Activated naive CD8-positive, alpha-beta T cell treated with anti-CD3 and anti-CD28 coated beads for 36 hours (primary cell): ENCODE measurements at places on chromosomes 13 and 19.

DNA sequence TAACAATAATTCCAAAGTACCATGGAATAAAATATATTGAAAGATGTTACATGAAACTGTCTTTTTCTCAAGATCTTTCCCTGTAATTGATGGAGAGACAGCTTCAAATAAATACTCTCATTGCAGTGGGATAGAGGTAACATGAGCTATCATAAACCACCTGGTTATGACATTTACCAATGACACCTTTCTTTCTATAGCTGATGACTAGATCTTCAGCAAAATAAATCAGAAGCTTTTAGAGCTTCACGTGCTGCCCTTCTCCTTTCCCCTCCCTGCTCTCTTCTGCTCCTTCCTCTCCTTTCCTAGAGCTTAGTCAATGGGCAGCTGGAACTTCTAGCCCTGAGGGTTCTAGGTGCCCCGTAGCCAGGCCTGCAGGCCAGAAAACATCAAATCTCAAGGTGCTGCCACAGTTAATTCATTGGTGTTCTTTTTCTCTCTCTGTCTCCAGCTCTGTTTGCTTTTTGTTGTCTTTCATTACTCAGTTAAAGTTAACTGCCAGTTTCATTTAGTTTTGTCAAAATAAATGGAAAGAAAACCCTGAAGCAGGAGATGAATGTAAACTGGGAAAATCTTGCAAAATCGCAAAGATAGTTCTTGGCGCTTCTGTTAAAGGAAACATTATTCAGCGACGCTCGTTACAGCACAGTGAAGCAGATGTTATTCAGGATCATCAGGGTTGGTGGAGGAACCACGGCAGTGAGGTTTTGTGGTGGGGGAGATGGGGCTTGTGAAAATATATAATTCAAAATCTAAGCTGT lies 8.3 kb upstream of the METTL21C start:
- DNase-seq, result no peak

DNA sequence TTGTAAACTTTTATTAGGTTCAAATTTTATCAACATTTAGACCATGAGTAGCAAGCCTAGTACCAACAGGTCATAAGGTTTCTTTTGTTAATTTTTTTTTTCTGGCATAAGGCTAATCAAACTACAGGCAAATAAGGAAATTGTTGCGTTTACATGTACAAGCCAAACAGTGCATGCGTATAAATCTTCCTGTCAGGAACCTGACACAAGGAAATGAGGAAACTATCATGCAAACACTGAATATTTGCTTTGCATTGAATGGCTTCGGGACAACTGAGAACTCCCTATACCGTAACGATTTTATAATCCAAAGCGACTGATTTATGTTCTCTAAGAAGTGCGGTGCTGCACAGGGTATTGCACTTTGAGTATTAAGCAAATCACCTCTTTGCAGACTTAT lies 133.0 kb upstream of the TRPC4 start:
- no peak for DNase-seq

GRCh38 chr13:43669964-43670363 lies 116.8 kb downstream of the ENOX1 start:
- no peak for DNase-seq

DNA sequence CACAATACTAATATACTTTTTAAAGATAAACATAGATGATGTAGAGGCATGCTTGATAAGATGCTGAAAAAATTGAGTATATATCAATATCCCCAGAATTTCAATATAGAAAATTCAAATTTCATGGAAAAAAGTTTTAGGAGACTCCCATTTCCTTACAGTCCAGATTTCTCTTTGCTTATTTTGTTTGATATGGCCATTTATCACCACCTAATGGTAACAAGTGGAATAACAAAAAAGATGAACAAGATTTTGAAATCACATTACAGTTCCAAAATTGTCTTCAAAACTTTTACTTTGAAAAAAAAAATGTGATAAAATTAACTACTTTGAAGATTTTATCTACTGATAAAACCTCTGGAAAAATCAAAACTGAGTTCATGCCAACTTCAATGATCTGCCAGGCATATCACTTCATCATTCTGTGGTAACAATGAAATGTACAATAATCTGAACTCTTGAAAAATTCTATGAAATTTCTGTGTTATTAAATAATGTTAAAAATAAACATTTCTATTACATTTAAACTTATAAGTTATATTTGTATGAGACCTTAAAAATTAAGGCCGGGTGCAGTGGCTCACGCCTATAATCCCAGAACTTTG lies 17.5 kb downstream of the MIPEP start:
- DNase-seq, result no peak

GRCh38 chr13:51270623-51271415 lies 48.6 kb downstream of the FAM124A start:
- DNase-seq, result no peak

DNA sequence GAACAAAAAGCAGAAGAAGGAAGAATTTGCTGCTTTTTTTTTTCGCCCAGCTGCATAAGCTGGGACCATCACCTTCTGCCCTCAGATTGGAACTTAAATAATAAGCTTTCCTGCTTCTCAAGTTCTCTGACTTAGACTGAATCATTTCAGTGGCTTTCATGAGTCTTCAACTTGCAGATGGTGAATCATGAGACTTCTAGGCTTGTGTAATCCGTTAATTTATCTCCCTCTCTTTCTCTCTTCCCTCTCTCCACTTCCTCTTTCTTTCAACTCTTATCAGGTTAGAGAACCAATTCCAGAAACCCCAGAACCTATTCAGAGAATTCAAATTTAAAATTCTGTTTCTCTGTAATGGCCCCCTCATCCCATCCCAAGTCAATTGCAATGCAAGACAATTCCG lies 1153.7 kb downstream of the PCDH9 start:
- DNase-seq, result no peak

- DNase-seq, result no peak
Measured at GRCh38 chr13:105311094-105311493, 1224.4 kb downstream of the EFNB2 start.

DNA sequence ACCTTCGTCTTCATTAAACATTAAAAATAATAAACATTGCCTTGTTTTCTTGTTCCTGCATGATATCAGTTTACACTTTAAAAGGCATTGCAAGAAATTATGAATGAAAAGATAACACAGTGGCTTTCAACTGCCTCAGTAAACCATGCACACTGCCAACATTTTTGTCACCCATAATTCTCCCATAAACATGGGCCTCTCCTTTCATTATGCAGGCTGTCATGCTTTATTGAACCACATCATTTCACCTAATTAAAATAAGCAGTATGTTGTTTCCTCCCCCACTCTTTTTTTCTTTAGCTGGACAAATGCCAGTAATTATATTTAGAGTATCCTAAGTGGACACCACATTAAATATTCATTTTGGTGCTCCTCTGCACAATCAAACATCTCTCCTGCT lies 1566.5 kb upstream of the SLC10A2 start:
- DNase-seq, result no peak

GRCh38 chr19:30682999-30683536 lies 310.9 kb downstream of the ZNF536 start:
- DNase-seq, result peak; percentile 53

DNA sequence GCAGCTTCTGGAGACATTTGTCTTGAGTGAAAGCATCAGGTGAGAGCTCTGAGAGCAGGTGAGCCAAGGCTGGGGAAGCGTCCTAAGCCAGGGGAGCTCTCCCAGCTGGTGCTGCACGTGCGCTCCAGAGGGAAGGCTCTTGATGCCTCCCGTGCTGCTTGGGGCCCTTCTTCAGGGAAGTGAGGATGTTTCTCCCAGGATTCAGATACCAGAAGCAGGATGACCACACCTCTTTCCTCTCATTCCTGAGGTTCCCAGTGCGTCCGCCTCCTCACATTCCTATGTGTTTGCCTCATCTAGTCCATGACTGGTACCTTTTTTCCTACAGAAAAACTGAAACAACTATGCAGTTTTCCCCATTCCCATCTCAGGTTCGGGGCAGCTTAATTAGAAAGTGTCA lies 231.0 kb upstream of the IRS2 start:
- no peak for DNase-seq

DNA sequence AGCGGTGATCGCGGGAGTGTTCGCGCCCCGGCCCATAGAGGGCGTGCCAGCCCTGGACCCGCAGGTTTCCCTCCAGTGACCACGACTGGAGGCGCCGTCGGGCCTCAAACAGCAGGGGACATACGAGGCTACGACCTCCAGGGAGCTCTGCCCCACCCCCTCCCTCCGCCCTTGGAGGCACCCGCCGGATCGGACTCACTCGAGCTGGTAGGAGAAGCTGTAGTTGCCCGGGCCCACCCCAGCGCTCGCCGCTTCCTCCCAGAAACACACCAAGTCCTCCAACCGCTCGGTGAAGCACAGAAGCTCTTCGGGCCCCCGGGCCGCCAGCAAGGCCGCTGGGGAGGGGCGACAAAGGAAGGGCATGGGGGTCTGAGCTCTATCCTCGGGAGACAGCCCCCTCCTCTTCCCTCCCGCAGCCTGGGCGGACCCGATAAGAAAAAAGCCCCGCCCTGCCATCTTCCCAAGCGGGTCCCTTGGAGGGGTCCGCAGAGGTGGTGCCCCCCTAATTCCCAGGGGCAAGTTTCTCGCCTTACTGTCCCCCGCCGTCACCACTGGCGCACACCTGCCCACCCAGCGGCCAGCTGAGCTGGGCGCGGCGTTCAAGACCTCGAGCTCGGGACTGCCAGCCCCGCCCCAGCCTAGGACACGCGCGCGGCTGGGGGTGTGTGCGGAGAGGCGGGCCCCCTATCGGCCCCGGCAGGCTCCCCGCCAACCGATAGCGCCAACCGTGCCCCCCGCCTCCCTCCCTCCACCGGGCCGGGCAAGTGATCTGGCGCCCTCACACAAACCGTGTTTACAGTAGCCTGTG lies 1.0 kb downstream of the EPOR start:
- DNase-seq, result peak; percentile 57

GRCh38 chr13:48579165-48579918 lies 46.5 kb upstream of the RCBTB2 start:
- DNase-seq, result no peak

DNA sequence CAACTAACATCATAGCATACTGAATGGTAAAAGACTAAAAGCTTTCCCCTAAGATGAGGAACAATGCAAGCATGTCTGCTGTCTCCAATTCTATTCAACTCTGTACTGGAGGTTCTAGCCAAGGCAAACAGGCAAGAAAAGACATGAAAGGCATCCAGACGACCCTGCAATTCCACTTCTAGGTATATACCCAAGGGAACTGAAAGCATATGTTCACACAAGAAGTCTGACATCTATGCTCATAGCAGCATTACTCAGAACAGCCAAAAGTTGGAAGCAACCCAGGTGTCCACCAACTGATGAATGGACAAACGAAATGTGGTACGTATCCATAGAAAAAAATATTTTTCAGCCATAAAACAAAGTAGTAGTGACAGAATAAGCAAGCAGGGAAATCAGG lies 39.1 kb downstream of the PEPD start:
- no peak for DNase-seq

DNA sequence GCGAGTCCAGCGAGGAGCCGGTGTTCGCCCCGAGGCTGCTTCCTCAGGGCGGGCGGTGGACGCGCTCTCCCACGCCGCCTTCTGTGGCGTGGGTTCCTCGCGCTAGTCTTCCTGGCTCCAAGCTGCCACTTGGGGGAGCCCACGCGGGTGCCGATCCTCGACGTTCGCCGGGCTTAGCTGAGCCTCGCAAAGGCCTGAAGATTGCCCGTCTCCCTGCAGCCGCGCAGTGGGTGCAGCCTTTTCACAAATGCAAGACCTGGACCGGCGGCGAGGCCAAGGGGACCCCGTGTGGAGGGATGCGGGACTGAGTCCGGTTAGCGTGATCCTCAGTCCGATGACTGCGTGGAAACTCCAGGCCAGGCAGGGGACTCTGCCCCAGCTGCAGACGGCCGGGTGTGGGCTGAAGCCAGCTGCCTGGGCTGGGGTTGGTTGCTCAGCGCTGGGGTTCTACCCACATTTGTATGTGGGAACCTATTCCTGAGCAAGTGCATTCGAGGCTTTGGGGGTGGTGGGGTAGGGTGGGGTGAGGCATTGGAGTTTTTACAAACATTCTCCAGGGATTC lies 16.6 kb upstream of the LRP3 start:
- no peak for DNase-seq

- DNase-seq, result no peak
Measured at GRCh38 chr13:42533336-42533591, 40.7 kb upstream of the TNFSF11 start.

GRCh38 chr13:96248103-96248502 lies 158.2 kb downstream of the HS6ST3 start:
- no peak for DNase-seq

GRCh38 chr19:9165261-9165660 lies 13.5 kb upstream of the OR7D2 start:
- no peak for DNase-seq

DNA sequence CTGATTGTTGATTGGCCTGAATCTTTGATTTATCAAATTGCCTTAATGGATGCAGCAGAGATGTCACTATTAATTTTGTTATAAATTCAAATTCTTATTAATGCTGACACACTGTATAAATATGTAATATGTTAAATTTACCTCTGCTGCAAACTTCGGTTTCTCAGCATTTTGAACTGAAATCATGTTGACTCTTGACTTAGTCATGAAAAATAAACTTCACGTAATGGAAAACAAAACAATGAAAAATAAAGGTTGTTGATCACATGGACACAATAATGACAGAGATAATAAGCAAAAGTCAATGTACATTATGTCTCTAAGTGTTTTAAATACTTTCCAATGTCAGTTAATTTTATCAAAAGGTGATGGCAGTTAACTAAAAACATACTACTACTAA lies 827.6 kb downstream of the PCDH9 start:
- DNase-seq, result no peak

DNA sequence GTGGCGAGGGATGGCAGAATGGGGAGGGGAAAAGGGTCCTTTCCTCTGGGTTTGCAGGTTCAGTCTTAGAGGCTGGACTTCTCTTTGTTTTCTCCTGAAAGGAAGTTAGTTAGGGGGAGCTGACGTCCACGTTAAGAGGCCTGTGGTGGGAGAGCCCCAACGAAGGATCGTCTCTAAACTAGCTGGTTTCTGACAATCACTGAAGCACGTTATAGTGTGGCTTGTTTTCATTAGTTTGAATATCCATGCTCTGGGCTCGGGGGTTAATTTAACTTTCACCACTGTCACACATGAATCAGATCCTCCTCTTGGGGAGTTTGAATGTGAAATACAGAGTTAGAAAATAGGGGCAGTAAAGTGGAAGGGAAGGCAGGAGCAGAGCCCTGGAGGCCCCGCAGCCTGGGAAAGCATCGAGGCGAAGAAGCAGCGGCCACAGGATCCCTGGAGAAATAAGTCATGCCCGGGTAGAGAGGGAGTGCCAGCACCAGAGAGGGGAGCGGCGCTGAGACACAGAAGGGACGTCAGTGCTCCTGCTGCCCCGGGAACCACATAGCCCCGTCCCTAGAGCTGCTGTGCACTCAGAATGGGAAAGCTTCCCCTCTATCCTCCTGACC lies 31.1 kb upstream of the AMER2 start:
- no peak for DNase-seq

- DNase-seq, result peak; percentile 5
Measured at GRCh38 chr19:57560049-57560491, 407 bp upstream of the ZNF550 start.
